ENCODE measurements at places on chromosomes 6 and 20. TPM values are rescaled to one million over a fixed set of nuclear protein-coding genes. Genes with fewer than 3 reads are reported as not detected.

The PPIL6 gene
- total RNA-seq = 2.2 TPM

The TBXT gene
- not detected for total RNA-seq

The CTSZ gene
- 17.5 TPM for total RNA-seq

DNA sequence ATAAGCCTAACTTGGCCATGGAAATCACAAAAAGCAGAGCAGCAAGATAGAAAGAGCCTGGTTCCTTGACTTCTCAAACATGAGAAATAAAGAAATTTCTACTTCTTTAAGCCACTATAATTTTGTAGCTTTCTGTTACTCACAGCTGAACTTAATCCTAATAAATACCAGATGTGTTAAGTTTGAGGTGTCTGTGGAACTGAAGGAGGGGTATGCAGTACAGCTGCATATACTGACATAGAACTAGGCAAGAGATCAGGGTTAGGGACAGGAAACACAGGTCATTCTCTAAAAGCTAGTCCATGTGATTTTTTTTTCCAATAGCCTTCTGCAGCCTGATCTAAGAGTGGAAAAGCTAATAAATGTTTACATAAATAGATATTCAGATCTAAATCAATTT lies 123.9 kb downstream of the COL12A1 start:
- no peak for DNase-seq

DNA sequence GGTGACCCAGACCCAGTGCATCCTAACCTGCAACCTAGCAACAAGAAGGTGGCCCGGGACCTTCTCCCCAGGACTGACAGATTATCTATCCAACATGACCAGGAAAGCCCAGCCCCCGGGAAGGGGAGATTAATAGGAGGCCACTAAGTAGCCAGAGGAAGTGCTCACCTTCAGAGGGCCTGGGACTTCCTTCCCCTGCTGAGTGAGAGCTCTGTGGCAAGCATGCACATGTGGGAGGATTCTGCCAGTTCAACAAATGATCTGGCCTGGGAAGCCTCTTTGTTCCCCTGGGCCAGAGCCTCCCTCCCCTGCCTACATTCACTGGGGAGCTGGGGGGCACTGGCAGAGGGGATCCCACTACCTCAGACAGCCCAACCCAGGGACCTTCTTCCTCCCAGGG lies 39.6 kb downstream of the SHLD1 start:
- DNase-seq = no peak

- no peak for DNase-seq
These were observed 23.5 kb downstream of the RUNX2 start for GRCh38 chr6:45351667-45352066.

- DNase-seq = no peak
These were observed 49.2 kb upstream of the CST5 start for GRCh38 chr20:23928788-23929187.

DNA sequence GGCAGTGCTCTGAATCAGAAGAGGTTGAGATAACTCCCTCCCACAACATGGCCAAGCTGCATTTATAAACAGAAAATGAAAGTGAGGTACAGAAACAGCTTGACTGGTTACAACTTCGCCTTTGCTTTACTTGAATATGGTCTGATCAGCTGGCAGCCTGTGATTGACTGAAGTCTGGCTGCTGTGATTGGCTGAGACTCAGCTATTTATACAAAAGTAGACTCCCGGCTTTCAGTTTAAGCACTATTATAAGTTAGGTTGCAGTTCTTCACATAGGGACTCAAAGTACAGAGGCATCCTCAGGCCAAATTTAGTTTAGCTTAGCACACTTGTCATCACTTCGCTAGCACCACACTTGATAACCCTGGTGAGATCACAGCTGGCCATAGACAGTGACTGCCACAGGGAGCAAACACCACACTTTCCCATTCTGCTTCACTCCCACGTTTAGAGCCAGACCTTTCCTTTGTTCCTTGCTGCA lies 362.6 kb downstream of the EPM2A start:
- no peak for DNase-seq

DNA sequence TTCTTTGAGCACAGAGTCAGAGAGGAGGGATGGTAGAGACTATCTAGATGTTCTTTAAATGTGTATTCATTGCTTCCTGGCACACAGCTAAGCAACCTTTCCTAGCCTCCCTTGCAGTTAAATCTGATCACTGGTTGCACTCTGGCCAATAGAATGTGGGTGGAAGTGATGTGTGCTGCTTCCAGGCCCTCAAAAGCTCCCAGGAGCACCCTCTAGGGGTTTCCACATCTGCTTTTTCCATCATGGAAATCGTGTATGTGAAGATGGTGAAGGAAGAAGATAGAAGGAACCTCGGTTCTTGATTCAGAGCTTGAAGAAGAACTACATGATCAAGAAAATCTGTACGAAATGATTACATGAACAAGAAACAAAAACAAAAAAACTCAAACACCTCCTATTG lies 149.8 kb upstream of the JAG1 start:
- no peak for DNase-seq

DNA sequence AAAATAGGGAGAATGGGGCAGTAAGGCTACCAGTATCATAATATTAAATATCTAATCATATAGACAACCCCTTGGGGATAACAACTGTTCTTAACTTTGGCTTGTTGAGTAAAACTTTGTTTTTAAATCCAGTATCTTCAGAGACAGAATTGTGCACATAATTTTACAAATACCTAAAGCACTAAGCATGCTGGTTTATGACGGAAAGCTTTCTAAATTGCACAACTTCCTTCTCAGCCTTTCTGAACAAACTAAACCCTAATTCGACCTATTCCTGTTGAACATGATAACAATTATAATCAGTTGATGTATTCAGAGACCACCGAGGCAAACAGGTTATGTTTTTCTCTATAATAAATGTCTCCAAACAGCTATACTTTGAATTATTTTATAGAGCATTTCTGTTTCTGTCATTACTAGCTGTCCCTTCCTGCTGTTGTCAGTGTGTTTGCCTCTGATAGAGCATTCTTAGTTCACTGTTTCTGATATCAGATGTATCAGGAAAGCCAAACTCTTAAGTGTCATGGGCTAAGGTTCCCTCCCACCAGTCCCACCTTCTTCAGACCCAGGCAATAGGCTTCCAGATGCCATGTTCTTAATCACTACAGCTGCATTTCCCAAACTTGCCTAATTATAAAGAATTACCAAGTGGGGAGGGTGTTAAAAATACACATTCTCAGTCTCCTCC lies 8.7 kb downstream of the ZHX3 start:
- DNase-seq = no peak

GRCh38 chr6:116136933-116137340 lies 11.0 kb upstream of the COL10A1 start:
- no peak for DNase-seq

DNA sequence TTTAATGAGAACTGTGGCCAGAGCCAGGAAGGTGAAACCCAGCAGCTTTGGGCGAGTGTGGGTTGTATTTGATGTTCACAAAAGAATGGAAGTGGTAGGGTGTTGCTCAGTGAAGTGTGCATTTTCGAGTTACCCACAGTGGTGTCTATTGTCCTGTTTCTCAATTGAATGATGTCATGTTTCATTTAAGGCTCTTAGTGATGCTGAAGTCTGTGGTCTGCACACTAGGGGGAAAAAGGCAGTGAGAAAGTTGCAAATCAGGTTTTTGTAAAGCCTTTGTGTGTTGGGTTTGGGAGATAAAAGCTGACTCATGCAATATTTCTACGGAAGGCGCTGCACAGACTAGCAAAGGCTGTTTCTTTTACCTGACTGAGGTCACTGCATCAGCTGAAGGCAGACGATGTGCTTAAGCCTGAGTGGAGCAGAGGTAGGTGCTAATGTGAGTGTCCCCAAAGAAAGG lies 121.1 kb downstream of the PLEKHG1 start:
- no peak for DNase-seq

DNA sequence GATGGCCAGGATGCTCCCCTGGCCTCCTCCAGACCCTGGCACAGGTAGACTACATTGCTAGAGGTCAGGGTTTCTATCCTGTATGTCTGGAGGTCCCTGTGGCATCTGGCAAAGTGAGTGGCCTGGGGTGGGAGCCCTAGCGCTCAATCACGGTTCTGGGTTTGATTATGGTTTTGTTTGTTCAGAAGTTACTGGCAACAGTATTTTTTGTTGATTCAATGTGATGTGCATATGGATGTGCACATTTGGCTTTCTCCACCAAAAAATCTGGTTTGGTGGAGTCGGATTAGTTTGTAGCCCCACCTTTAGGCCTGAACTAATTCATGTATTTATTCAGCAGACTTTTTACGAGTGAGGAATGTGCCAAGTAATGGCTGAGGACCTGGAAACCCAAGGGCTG lies 109.7 kb downstream of the VEGFA start:
- no peak for DNase-seq

GRCh38 chr20:40562031-40562430 lies 127.0 kb downstream of the MAFB start:
- DNase-seq = no peak

Measured in osteocyte (in vitro differentiated cells).